ENCODE measurements at places on chromosomes 4 and X. TPM values are rescaled to one million over a fixed set of nuclear protein-coding genes. Genes with fewer than 3 reads are reported as not detected.

The SLC4A4 gene
- not detected for total RNA-seq

The GAGE2A gene
- not detected for total RNA-seq

The MXRA5 gene
- not detected for total RNA-seq

The EXOC1L gene
- not detected for total RNA-seq

The RGN gene
- total RNA-seq, result 0.24 TPM

DNA sequence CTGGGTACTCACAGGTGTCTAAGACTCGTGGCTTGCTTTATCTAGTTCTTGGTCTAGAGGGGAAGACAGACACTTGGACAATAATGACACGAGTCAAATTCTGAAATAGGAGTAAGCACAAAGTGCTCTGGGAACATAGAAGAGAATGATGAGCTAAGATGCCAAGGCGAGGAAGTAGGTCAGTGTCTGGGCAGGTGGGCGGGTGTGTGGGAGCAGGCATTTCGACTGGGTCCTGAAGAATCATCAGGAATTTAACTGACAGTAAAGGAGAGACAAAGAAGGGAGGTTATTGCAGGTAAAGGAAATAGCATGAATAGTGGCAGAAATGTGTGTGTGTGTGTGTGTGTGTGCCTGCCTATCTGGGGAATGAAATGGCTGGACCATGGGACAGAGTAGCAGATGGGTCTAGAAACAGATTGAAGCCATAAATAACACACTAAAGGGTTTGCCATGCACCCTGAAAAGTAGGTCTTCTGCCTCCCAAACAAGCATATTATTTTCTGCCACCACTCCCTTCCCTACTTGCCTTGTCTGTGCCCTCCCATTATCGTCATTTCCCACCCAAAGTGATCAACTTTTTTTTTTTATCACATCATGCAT is 58.4 kb upstream of the SLC25A43 start:
- DNase-seq, result no peak

GRCh38 chr4:146237092-146237491 is 22.8 kb downstream of the REELD1 start:
- no peak for DNase-seq

- no peak for DNase-seq
These were observed 184.2 kb downstream of the KDR start for GRCh38 chr4:54940996-54941865.

- DNase-seq, result no peak
These were observed 149.9 kb downstream of the AMMECR1 start for GRCh38 chrX:110167952-110168451.

- no peak for DNase-seq
These were observed 72.9 kb downstream of the CLNK start for GRCh38 chr4:10611673-10612072.

DNA sequence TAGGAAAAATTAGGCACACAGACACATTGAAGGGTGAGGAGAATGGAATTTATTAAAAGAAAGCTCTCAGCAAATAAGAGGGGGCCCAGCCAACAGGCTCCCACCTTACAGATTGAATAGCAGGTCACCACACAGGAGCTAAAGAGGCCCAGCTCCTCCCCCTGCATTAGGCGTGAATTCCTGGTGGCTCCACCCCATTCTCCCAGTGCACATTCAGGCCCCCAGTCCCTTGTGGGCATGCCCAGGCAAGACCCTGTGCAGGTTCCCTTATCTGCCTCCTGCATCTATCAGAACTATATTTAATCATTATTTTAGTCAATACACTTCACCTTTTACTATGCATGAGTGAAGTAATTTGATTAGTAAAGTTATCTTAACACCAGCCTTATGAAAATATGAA is 856.3 kb upstream of the NDST4 start:
- no peak for DNase-seq

DNA sequence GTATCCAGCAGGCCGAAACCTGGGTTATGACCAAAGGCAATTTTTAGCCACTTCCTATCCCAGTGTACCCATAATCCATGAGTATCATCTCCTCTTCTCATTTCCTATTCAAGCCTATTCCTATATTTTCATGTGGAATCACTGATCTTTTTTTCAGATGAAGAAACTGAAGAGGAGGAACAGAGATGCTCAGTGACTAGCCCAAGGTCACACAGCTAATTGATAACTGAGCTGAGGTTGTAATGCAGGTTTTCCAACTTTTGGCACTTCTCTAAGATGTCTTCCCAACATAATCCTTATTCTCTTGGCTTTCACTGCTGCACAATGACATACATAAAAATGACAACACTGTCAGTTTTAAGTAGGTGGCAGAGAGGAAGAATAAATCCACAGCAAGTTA is 15.3 kb downstream of the GRIA3 start:
- DNase-seq, result no peak

- peak; percentile 14 for DNase-seq
These were observed 759 bp downstream of the ZC4H2 start for GRCh38 chrX:64975491-64975890.

DNA sequence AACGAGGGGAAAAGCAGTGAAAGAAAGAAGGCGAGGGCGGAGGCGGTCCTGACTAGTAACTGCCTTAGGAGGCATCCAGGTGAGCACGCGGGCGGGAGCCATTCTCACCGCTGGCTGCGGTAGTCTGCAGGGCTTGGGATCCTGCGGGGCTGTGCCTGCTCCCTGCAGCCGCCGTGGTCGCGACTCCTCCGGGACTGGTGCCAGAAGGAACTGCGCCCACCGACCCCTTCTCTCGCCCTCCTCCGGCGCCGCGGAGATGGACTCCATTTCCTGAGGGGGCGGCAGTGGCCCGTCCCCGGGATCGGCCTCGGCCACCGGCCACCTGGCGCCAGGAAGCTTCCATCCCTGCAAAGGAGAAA is 543 bp downstream of the NFXL1 start:
- DNase-seq, result peak; percentile 33

- DNase-seq, result no peak
These were observed 24.1 kb downstream of the FAM47E start for GRCh38 chr4:76275486-76276124.

DNA sequence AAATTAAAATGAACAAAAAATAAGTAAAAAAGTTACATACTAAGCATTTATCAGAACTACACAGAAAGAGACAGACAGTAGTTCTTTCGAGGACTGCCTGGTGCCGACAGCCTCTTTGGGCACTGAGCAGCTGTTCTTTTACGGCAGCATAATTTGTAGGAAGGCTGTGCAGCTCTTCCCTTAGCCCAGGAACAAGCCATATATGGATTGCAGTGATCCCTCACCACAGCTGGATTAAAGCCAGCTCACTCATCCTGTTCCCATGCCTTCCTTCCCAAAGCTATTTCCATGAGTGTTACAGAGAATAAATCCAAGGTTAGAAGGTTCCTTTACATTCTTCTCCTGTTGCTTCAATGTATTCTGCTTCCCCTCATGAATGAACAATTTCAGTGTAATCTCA is 71.7 kb downstream of the DDX60L start:
- no peak for DNase-seq

DNA sequence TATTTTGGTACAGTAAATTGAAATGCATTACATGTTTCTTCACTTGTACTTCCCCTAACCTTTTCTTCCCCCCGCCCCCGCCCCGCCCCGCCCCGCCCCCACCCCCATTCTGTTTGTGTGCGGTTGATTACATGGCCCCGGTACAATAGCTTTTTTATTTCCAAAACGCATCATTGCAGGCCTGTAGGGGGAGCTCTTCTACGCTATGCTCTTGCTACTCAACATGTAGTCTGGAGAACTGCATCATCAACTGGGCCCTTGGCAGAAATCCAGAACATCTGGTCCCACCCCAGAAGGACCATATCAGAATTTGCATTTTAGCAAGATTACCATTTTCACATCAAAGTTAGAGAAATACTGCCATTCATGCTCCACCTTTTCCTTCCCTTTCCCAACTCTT is 333.3 kb upstream of the DDX53 start:
- DNase-seq, result no peak
